ENCODE measurements at places on chromosomes 11 and 22.
A peak's percentile ranks its signal among the peaks of the same experiment; 100 is the strongest.

- no peak for DNase-seq
These were observed 86.1 kb upstream of the WNT7B start for GRCh38 chr22:46062971-46063631.

GRCh38 chr11:128694618-128695481 lies 978 bp downstream of the FLI1 start:
- no peak for DNase-seq

- DNase-seq = no peak
These were observed 907.5 kb upstream of the CCDC90B start for GRCh38 chr11:84193706-84194105.

DNA sequence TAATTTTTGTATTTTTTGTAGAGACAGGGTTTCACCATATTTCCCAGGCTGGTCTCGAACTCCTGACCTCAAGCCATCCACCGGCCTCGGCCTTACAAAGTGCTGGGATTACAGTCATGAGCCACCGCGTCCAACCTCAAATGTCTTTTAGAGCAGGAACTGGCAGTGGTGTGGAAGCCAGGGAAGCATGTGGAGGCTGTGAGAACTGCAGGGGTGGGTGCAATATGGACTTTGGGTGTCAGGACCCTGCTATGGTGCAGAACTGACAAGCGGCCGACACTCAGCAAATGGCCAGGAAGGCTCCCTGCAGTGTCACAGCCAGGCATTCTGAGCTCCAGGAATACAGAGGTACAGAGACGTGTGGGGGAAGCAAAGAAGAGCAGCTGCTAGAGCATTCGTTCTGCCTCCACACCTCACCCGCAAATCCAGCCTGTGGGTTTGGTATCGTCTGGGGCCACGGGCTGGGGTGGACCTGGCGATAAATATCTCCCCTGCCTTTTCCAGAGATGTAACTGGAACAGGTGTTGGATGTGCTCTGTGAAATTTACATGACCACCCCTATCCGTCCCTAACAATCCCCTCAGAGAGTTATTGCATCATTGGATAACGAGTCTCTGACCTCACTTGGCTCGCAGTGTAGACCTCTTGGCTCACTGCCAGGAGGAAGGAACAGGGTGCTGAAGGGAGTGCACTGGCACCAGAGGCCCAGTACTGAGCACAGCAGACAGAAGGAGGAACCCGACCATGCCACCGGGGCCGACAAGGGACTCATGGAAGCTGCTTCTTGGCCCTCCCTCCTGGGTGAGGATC lies 624.7 kb upstream of the B3GAT1 start:
- DNase-seq = no peak

DNA sequence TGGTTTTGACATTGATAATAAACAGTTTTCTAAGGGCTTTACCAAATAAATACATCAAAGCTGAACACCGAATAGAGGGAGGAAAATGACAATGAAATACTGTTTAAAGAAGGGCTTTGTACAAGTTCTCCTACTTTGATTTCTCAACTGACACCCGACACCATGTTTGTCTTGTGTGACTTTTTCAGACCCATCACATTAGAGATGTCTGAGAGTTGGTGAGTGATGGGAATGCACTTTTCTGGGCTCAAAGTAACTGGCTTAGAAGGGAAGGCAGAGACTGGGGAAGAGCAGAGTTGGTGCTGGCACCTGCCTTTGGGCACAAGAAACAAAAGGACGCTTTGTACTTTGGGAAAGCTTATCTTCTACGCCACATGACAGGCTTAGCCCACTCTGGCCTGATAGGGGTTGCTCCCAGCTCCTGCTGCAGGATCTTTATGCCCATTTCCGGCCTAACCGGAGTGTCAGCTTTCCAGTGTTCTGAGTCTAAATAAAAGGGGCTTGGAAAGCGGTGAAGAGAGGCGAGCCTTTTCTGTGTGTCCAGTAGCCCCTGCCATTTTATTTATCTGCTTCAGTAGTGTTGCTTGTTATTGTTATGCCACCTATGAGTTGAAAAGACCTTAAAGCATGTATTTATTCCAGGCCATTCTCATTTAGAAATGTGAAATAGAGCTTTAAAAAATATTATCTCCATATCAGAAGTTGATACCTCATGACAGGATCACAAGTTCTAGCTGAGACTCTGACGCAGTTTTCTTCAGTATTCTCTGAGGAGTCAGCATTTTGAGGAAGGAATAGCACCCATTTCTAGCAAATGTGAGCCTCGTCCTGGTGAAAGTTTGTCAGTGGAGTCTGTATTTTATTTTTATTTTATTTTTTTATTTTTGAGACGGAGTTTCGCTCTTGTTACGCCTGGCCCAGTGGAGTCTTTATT lies 24.2 kb downstream of the KREMEN1 start:
- no peak for DNase-seq

GRCh38 chr11:433111-433510 lies 8.7 kb downstream of the ANO9 start:
- no peak for DNase-seq

GRCh38 chr11:75387736-75388294 lies 11.5 kb upstream of the RPS3 start:
- no peak for DNase-seq

- no peak for DNase-seq
These were observed 678.6 kb upstream of the ANO5 start for GRCh38 chr11:21514316-21514715.

GRCh38 chr11:45659031-45659817 lies 6.2 kb downstream of the CHST1 start:
- no peak for DNase-seq

- DNase-seq = no peak
These were observed 9.0 kb upstream of the CYTH4 start for GRCh38 chr22:37273126-37273845.

DNA sequence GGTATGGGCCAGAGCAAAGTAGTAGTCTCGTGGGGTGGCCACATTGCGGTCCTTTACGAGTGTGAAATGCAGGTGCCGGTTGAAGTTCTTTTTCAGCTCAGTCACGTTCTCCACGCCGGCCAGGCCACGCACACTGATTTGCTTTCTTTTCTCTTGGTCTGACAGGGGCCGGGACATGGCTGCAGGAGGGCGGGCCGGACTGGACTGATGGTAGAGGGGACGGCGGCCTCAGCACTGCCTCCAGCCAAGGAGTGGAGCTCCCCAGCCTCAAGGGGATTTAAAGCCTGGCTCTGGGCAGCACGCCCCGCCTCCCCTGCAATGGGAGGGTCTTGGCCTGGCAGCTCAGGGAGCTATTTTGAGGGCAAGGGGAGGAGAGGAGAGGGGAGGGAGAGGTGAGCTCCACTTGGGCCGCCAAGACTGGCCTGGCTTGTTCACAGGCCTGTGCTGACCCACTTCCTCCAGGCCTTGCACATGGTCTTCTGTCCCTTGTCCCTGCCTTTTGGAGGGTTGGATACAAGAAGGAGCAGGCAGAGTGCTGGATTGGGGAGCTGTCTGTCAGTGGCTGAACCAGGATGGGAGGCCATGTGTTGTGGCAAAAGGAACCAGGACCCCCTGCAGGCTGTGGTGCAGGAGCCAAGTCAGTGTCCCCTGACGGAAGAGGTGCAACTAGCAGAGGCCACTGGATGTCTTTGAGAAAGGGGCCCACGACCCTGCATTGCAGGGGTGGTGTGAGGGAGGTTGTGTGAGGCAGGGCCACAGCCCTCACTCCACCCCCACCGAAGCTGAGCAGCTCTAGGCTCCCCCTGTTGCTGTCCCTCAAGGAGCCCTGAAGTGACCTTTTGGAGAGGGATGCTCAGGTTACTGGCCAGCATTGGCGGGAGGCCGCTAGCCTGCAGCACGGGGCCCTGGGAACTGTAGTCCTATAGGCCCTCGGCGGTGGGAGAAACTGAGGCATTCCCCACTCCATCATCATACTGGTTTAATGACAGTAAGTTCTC lies at the start of gene PYGM:
TSS of gene PYGM (minus strand) at position 253 of the 998 bp plus-strand sequence. CDS start at position 177, 76 bp downstream.
- no peak for DNase-seq

GRCh38 chr11:44943118-44943517 lies 7.6 kb downstream of the TP53I11 start:
- DNase-seq = no peak

DNA sequence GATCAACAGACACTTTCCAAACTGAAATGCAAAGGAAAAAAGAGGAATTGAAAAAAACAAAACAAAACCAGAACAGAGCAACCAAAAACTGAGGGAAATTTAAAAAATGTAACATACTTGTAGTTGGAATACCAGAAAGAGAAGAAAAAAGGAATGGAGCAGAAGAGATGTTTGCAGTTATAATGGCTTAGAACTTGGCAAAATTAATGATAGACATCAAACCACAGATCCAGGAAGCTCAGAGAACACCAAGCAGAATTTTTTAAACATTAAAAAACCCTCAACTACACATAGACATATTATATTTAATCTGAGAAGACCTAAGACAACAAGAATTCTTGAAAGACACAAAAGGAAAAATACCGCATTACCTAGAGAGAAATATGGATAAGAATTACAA lies 46.1 kb downstream of the ASCL2 start:
- DNase-seq = no peak

- no peak for DNase-seq
These were observed 1.6 kb upstream of the CNGA4 start for GRCh38 chr11:6237266-6237665.

DNA sequence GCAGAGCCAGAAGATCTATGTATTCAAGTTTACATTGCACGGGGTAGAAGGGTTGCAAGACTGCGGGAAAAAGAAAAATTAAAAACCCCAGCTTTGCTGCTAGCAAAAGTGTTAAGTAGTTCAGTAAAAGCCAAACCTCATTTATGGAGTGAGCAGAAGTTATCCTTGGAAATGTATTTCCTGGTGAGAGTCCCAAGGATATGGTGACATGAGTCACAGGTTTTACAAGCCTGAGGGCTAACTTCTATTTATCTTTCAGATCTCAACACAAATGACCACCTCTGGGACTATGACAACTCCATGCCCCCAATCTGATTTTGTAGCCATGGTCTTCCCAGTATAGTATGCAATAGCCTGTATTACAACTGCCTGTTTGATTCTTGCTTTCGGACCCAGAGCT lies 26.1 kb downstream of the ABTB2 start:
- no peak for DNase-seq

DNA sequence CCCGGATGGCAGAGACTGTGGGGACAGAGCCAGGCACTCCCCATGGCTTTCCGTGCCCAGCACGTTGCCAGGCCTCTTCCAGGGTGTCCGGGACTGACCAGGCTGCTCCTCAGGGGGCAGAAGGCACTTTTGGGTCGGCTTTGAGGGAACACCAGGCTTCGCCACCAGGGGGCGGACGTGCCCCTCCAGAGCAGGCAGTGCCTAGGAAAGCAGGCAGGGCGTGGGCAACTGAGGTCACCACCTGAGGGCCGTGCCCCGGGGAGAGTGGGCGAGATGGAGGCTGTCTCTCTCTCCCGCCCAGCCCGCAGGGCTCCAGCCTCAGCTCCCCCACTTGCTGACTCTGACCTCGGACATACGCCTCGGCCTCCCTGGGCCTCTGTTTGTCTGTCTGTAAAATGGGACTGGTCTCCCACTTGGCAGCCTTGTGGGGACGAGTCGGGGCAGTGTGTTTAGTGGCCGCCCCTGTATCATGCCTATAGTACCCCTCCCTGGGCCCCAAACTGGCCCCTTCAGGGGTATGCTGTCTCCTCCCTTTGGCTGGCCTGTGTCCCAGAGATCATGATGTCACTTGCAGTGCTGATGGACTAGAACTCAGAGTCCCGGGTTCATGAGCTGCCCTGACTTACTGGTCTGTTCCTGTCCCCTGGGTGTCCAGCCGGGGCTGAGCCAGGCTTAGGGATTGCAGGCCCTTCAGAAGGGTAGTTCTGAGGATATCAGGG lies 4.4 kb upstream of the PRR5 start:
- peak; percentile 85 for DNase-seq

GRCh38 chr11:35927682-35928081 lies 16.2 kb upstream of the LDLRAD3 start:
- no peak for DNase-seq

DNA sequence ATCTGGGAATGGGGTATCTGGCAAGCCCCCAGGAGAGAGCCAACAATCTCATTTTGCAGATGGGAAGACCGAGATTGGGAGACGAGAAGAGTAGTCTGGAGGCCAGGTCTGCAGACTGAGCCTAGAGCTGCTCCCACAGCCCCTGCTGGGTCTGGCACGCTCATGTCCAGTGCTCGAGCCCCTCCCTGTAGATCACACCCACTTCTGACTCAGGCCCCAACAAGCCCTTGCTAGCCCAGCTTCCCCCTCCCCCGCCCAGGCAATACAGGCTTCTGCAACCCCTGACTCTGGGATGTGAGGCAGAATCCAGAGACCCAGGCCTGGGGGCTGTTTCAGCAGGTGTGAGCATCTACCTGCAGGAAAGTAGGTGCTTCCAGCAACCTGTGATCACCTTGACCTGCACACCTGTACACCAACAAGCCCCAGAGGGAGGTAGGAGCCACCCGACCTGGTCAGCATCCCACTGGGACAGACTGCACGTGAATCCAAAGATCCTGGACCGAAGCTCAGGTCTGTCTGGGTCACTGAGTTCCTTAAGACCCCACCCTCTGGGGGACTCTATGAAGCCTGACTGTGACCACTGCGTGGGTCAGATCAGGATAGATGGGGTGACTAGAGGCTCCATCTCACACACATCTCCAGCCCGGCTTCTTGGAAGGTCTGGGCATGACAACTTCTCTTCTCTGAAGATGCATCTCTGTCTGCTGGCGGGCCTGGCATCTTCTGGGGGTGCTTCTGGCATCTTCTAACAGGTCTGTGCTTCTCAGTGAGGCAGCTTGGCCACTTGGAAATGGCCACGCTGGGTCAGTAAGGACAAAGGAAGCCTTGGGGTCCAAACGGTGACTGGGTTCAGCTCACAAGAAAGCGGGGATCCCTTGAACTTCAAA lies 29.3 kb downstream of the LINC01488 start:
- no peak for DNase-seq

DNA sequence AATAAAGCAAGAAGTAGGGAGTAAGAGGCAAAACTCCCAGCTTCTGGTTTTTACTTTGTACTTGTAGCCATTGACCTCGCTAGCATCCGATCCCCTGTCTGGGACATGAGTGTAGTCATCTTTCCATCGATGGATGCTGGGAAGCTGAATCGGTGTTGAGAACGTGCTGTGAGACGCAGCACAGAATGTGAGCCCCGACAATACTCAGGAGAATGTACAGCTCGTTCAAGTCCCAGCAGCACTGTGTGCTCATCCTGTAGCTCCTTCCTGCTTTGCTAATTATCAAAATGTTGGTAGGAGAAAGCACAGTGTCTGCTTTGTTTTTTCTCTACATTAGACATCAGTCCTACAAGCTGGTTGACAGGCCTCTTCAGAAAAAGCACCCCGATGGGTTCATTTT lies 56.6 kb downstream of the JAM3 start:
- no peak for DNase-seq

GRCh38 chr11:64227405-64227956 lies 1.4 kb downstream of the NUDT22 start:
- no peak for DNase-seq

DNA sequence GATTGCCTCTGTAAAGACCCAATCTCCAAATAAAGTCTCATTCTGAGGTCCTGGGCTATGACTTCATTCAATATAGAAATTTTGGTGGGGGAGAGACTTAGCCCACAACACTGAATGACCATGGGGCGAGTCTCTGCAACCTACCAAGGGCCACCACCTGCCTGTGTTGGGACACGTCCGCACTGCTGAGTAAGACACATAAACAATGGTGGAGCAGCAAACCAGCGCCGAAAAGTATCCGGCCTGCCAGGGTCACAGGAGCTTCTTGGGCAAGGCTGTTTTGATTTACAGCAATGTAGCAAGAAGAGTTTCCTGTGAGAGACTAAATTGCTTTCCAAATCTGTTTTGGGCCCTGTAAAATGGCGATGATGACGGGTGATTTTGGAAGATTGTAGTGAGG lies 122.3 kb downstream of the SHANK2 start:
- DNase-seq = no peak

GRCh38 chr11:88206751-88207150 lies 31.5 kb upstream of the RAB38 start:
- no peak for DNase-seq

All from stimulated activated naive CD8-positive, alpha-beta T cell treated with anti-CD3 and anti-CD28 coated beads, Interleukin-15, amount 100 ng/mL, for 72 hours (primary cell).